Hepatic stellate cell (primary cell): ENCODE measurements at places on chromosomes 13 and 19.

DNA sequence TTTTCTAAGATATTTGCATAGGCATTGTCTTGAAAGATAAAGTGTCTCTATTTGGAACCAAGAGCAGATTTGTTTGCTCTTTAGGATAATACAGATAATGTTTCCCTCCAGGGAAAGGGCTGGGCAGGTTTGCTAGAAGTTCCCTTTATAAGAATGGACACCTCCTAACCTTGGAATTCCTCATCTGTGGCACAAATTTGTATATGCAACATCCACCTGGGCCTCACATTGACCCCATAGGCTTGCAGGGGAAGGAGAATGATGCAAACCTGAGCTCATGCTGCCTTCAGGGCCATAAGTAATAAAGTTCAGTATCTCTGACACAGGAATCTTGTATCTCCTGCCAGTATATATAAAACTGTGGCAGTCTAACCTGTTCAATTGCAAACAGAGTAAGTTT lies 508.4 kb upstream of the MIR17HG start:
- DNase-seq: no peak

DNA sequence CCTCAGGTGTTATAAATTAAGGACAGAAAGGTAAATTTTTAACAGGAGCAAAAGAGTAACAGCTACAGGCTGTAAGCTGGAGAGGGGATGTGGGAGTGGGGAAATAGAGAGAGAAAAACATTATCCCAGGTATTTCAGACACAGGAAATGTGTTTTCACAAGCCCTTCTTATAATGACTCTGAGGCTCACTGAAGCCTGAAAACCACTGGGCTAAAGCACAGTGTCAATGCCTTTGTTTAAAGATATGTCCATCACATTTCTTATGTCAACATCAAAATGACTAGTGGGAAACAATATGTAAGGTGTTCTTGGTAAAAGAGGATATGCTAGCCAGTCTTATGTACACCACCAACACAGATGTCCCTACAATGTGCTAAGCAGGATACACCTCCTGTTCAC lies 365.9 kb downstream of the FGF14 start:
- no peak for DNase-seq

GRCh38 chr19:32671883-32672593 lies 2.9 kb downstream of the ANKRD27 start:
- no peak for DNase-seq

- DNase-seq: no peak
Measured at GRCh38 chr13:25281935-25282332, 5.4 kb downstream of the MTMR6 start.

DNA sequence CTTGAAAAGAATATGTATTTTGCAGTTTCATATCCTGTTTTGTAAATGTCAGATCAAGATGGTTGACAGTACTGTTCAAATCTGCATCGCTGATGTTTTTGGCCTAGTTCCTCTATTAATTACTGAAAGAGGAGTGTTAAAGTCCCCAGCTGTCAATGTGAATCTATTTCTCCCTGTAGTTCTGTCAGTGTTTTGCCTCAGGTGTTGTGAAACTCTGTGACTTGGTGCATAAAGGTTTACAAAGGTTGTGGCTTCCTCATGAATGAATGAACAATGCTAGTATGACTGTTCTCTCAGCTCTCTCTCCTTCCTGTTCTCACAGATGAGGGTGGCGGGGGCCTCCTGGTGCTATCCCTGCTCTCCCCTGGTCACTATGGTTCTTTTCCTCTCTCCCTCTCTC lies 142.4 kb downstream of the MYCBP2 start:
- no peak for DNase-seq

DNA sequence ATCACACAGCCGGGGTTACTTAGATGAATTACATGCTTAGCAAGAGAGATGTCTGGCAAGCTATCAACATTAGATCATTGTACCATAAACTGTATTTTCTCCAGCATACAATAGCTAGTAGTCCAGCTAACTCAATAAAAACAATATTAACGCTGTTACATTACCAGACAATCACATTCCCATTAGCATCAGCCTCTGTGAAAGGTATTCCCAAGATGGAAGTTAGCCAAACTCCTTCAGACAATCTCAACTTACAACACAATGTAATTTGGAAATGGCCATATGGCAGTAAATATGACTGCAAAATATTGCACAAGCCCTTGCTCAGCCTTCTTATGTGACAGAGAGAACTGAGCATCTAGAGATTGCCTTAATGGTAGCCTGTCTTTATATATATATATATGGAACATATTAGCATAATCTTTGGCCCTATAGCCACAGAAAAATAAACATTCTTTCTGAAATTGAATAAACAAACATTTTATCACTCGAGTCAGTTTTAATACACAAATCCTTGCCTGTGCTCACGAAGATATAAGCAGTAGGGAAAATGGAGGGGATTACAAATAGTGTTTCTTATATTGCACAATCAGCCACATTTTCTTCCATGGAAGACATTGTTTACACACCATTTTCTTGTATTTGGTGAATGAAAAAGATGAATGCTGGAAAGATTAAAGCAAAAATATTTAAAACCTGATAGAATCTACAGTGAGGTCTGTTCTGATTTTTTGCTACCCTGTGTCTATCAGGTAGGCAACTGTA lies 1060.5 kb downstream of the DIAPH3 start:
- no peak for DNase-seq

DNA sequence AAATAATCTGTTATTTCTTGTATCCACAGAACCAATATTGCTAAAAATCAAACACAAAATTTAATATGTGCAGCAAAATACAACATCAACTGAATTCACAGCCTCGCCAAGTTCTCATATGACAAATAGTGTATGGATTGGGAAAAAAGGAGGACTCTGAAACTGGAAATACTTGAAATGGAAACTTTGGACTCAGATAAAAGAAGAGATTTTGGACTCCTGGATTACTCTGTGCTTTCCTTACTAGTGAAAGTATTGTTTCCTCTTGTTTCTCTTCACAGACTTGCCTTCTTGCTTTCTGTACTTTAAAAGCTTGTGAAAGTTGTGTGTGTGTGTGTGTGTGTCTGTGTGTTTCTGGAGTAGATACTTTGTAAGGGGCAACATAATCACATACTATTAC lies 1596.3 kb downstream of the PCDH9 start:
- no peak for DNase-seq

- no peak for DNase-seq
Measured at GRCh38 chr13:24865163-24865953, 101.4 kb downstream of the RNF17 start.

GRCh38 chr19:5001615-5002014 lies 32.7 kb downstream of the KDM4B start:
- peak; percentile 70 for DNase-seq

- DNase-seq: no peak
Measured at GRCh38 chr13:110698689-110699088, 7.2 kb downstream of the CARS2 start.

DNA sequence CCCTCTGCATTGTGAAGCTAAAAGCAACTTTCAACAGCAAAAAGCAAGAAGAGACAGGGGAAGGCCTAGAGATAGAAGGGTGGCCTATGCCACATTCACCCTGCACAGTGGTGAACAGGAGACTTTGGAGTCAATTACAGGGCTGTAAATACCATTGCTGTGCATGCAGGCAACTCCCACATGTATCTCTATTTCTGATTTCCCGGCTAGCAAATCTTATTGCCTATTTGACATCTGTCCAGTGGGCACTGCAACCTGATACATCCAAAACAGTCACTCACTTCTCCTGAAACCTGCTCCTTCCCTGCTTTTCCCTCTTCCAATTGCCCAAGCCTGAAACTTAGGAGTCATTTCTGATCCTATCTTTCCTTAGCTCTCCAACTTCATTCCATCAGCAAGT lies 13.4 kb downstream of the RUBCNL start:
- DNase-seq: no peak

- DNase-seq: no peak
Measured at GRCh38 chr13:94550062-94550738, 45.8 kb downstream of the TGDS start.

- no peak for DNase-seq
Measured at GRCh38 chr13:73040968-73041596, 17.7 kb upstream of the KLF5 start.

GRCh38 chr13:41613471-41613870 lies 156.1 kb downstream of the RGCC start:
- DNase-seq: no peak

- no peak for DNase-seq
Measured at GRCh38 chr19:37763488-37763887, 15.9 kb downstream of the ZNF573 start.

GRCh38 chr13:25901460-25902376 lies 150.1 kb downstream of the SHISA2 start:
- no peak for DNase-seq

- DNase-seq: no peak
Measured at GRCh38 chr19:10998666-10999065, 37.8 kb downstream of the SMARCA4 start.

- no peak for DNase-seq
Measured at GRCh38 chr13:20149762-20150161, 11.1 kb downstream of the GJA3 start.

DNA sequence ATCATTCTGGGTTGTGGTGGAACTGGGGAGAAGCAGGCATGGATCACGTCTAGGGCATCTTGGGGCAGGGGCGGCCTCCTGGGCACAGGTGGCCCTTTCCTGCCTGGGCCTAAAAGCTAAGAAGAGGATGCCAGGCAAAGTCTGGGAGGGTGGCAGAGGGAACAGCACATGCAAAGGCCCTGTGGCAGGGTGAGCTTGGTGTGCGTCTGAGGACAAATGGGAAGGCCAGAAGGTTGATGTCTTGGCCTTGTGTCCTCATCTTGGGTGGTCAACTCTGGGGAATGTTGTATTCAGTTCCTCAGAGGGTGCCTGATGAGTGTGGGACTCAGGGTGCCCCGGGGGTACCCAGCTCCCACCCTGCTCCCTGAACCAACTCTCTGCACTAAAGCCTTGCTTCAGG lies 5.4 kb upstream of the PLK5 start:
- DNase-seq: no peak

DNA sequence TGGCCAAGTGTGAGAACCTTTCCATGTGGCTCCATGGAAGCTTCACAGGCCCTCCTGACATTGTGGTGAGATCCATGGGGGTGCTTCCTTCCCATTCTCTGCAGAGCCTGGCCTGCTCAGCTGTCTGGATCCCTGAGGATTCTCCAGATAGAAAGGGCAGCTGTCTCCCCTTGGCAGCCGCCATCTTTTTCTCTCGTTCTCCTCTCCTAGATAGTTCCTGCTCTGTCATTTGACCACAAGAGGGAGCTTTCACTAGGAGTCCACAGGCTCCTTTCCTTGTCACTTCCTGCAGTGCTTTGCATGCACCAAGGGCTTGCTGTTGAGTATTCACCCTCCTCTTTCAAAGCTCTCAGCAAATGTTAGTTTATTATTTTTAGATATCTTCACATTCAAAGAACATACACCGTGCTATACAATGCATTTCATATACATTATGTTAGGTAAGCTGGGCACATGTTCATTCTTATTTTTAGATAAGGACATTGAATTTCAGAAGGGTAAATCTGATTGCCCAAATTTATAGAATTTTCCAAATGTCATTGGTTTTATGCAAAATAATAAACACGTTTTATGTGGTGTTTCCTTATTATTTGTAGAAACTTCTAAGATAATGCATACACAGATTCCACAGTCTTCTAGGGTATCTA lies 133.2 kb downstream of the FRY start:
- peak; percentile 18 for DNase-seq

GRCh38 chr13:106507560-106508274 lies 27.7 kb downstream of the EFNB2 start:
- DNase-seq: no peak

DNA sequence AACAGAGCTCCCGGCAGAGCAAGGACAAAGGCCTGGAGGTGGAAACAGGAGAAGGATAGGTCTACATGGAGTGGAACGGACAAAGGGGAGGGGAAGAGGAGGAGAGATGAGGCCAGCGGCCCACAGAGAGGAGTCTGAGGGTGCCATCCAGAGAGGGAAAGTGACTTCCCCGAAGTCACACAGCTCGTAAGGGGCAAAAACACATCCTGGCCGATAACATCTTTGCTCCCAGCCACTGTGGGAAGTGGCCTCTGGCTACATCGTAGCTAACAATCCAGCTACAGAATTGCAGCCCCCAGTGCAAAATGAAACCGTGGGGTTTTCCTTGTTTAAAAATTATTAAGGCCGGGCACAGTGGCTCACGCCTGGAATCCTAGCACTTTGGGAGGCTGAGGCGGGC lies 11.5 kb downstream of the PTPRS start:
- no peak for DNase-seq

DNA sequence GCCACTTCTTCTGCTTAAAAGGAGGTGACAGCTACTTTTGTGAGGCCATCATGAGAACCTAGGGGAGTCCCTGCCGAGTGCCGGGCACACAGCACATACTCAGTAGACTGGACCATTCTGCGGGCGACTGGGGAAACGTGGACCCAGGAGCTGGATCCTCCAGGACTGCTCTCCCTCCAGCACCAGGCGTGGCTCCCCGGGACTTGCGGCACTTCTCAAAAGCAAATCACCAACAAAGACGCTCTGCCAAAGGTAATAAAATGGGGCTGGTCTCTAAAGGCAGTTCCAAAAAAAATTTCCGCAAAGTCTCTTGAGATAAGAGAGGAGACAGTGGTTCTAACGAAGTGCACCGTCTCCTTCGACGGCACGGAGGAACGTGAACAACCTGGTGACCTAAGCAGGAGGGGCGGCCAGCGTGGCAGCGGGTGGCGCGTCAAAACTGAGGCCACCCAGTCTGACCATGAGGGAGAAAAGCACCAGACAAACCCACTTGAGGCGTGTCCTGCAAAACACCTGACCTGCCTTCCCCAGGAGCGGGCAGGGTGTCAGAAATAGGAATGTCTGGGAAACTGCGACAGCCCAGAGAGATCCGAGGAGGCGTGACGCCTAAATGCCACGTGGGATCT lies 1.4 kb upstream of the TMPRSS9 start:
- no peak for DNase-seq

DNA sequence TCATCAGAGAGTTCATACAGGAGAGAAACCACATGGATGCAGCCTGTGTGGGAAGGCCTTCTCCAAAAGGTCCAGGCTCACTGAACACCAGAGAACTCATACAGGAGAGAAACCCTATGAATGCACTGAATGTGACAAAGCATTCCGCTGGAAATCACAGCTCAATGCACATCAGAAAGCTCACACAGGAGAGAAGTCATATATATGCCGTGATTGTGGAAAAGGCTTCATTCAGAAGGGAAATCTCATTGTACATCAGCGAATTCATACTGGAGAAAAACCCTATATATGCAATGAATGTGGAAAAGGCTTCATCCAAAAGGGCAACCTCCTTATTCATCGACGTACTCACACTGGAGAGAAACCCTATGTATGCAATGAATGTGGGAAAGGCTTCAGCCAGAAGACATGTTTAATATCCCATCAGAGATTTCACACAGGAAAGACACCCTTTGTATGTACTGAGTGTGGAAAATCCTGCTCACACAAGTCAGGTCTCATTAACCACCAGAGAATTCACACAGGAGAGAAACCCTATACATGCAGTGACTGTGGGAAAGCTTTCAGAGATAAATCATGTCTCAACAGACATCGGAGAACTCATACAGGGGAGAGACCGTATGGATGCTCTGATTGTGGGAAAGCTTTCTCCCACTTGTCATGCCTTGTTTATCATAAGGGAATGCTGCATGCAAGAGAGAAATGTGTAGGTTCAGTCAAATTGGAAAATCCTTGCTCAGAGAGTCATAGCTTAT lies 17.7 kb downstream of the ZNF613 start:
- no peak for DNase-seq

GRCh38 chr13:60397704-60398378 lies 821 bp downstream of the TDRD3 start:
- peak; percentile 53 for DNase-seq

- DNase-seq: no peak
Measured at GRCh38 chr19:28726533-28727479, 486.1 kb downstream of the UQCRFS1 start.

GRCh38 chr13:51800486-51800885 lies 3.5 kb downstream of the DHRS12 start:
- DNase-seq: no peak
